Activated CD8-positive, alpha-beta memory T cell treated with anti-CD3 and anti-CD28 coated beads, Interleukin-2, amount 50 U/mL, for 48 hours (primary cell): ENCODE measurements at places on chromosomes 6 and 20.
A peak's percentile ranks its signal among the peaks of the same experiment; 100 is the strongest.

- DNase-seq = no peak
Observed at GRCh38 chr20:23126281-23127061, 40.3 kb upstream of the CD93 start.

- peak; percentile 96 for DNase-seq
Observed at GRCh38 chr20:45373353-45374100, 4.6 kb downstream of the TP53TG5 start.

GRCh38 chr6:42571611-42572342 lies 7.9 kb downstream of the UBR2 start:
- no peak for DNase-seq

DNA sequence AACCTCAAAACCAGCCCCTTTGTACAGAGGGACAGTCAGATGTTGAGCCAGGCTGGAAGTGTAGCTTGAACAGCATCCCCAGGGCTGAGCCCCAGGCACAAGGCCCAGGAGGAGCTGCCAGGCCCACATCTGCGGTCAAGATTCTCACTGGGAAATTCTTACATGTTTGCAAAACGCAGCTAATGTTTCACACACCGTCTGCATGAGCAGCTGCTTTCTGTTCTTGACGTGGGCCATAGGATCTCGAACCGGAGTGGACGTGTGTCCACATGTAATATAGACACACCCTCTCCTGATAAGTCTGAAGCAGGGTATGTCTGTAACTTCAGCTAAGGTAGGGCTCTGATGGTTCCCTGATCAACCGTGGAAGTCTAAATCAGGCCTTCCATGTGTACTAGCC lies 41.3 kb upstream of the TRAF3IP2 start:
- no peak for DNase-seq

GRCh38 chr20:63276956-63277355 lies 4.3 kb downstream of the ARFGAP1 start:
- no peak for DNase-seq

DNA sequence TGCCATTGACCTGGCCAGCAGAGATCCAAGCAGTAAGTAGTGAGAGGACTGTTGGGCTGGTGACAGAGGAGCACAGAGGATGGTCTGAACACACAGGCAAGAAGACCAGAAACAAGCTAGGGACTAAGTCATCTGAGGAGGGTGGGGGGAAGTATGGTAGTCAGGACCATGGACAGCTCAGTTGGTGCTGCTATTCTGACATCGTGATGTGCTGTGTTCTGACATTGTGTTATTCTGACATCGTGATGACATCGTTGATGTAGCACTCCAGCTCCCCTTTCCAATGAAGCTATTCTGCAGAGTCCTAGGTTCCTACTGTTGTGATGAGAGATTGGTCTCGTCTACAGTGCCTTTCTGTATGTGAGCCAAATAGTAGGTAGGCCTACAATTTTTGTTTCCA lies 28.7 kb downstream of the CFAP206 start:
- peak; percentile 54 for DNase-seq

DNA sequence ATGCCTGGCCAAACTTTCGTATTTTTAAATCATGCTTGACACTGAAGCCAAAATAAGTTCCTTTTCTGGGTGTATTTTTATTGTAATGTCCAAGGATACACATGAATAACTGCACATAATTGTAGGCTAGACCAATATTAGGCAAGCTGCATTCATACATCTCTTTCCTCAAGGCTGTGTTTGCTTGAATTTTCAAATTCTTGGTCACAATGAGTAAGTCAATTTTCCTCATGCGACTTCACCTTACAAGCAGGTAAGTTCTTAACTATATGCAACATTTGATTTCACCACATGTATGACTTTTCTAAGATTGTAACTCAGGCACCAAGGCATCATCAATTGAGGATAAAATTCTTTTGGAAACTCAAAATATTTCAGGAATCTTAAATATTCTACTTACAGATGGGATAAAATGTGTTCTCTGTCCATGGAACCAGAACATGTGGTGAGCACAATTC lies 112.4 kb upstream of the ZNF217 start:
- no peak for DNase-seq

DNA sequence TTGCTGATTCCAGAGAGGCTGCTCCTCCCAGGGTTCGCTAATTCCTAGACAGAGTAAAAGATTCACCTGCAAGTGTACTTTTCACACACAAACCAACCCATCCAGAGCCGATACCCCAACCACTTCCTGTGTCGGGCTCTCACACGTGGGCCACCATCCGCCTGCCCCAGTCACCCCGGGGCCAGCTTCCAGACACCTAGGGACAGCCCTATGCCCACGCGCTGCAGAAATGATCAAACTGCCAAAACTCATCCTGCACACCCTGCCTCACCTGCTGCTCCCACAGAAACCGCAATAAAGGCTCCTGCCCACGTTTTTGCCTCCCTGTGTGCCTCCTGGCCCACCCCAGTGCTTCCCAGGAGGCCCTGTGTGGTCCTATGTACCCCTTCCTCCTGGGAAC lies 59.5 kb downstream of the PSMG4 start:
- DNase-seq = peak; percentile 67

DNA sequence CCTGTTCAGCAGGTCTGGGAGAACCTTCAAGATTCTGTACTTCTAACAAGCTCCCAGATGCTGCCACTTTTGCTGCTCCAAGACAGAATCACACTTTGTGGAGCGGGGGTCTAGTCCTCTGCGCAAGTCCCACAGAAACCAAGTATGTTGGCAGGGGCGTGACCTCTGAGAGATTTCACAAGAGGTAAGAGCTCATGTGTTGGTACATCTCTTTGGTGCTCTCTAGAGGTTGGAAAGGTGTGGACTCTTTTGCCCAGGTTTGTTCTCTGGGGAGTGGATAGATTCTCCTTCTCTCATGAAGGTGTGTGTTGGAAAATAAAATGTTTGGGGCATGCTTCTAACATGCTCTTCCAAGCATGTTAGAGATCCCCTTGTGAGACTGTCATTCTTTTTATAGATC lies 340.9 kb upstream of the IRAK1BP1 start:
- DNase-seq = no peak

- no peak for DNase-seq
Observed at GRCh38 chr6:49733680-49734079, 10.5 kb downstream of the CRISP3 start.

- no peak for DNase-seq
Observed at GRCh38 chr6:45681860-45682511, 304.3 kb upstream of the SUPT3H start.

GRCh38 chr6:150490586-150490985 lies 109.1 kb upstream of the PLEKHG1 start:
- DNase-seq = no peak

- no peak for DNase-seq
Observed at GRCh38 chr6:169545982-169546381, 155.8 kb downstream of the WDR27 start.

DNA sequence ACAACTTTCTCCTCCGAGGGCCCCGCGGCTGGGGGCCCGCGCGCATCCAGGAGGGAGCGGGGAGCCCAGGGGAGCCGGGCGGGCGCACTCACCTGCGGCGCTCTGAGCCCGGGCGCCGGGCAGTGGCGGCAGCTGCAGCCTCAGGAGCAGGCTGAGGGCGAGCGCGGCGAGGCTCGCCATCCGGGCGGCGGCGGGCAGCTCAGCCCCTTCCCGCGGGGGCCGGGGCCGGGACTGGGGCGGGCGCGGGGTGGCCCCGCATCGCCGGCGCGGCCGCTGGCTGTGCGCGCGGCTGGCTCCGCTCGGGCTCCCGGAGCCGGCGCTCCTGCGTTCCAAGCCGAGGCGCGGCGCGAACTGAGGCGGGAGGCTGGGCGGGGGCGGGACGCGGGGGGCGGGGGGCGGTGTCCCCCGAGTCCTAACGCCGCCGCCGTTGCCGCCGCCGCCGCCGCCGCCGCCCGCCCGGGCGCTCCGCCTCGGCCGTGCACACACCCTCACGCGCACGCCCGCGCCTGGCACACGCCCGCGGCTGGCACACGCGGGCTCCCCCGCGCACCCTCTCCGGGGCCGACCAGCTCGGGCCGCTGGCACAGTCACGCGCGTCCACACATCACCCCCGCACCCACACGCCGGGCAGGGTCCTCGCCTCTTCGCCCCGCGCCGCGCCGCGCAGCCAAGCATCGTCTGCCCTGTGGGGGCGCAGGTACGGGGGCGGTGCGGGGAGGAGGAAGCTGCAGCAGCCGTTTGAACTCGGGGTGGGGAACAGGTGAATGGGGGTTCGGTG lies at the start of gene PTPRT:
PTPRT (minus strand) TSS at position 353 of the 778 bp plus-strand sequence; CDS start at position 180, 173 bp downstream.
- no peak for DNase-seq

GRCh38 chr20:1171461-1172093 lies 13.2 kb downstream of the TMEM74B start:
- peak; percentile 62 for DNase-seq

DNA sequence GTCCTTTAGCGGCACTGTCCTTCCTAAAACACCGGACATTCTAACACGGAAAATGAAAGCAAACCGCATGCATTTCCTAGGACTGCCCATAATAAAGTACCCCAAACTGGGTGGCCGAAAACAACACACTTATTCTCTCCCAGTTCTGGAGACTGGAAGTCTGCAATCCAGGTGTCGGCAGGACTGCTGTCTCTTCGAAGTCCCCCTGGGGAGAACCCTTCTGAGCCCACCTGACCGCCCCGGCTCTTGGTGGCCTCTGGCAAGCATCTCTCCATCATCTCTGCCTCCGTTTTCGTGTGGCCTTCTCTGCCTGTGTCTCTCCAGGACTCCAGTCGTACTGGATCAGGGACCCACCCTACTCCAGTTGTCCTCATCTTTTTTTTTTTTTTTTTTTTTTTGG lies 55.4 kb downstream of the SYNJ2 start:
- no peak for DNase-seq

GRCh38 chr20:18742841-18743240 lies 70.7 kb upstream of the SCP2D1 start:
- no peak for DNase-seq

DNA sequence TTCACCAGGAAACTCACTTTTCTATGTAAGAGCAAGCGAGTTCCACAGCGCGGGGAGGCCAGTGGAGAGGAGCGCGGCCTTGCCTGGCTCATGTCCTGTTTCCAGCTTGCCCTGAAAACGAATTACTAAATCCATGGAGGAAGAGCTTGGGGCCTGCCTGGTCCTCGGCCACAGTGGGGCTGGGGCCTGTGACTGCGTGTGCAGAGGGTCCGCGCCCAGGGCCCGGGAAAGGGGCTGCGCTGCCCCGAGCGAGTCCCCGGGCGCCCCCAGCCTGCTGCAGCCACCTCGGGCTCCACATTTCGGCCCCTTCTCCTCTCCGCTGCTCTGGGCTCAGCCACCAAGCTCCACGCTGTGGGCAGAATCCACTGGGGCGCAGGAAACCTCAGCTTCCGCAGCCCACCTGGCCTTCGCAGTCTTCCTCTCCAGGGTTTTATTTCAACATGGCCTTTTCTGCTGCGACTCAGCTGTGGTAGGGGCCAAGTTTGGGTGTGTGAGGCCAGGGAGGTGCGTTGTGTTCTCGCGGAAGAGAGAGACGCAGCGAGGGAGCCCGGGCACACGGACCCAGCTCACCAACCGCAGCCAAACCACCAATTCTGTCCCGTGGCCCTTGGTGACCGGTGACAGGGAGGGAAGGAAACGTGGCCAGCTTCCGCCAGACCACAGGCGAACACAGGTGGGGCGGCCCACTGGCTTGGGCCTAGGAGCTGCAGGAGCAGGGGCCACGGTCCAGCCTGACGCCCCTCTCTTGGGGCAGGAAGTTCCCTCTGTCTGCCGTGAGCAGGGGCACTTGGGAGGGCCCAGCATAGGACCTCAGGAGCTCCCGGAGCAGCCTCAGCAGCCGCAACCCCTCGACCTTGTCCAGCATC lies 211.4 kb downstream of the ERMARD start:
- DNase-seq = peak; percentile 46

GRCh38 chr6:140897804-140898573 lies 1234.7 kb upstream of the GJE1 start:
- DNase-seq = no peak

- no peak for DNase-seq
Observed at GRCh38 chr20:4155953-4156352, 140.6 kb upstream of the RNF24 start.

DNA sequence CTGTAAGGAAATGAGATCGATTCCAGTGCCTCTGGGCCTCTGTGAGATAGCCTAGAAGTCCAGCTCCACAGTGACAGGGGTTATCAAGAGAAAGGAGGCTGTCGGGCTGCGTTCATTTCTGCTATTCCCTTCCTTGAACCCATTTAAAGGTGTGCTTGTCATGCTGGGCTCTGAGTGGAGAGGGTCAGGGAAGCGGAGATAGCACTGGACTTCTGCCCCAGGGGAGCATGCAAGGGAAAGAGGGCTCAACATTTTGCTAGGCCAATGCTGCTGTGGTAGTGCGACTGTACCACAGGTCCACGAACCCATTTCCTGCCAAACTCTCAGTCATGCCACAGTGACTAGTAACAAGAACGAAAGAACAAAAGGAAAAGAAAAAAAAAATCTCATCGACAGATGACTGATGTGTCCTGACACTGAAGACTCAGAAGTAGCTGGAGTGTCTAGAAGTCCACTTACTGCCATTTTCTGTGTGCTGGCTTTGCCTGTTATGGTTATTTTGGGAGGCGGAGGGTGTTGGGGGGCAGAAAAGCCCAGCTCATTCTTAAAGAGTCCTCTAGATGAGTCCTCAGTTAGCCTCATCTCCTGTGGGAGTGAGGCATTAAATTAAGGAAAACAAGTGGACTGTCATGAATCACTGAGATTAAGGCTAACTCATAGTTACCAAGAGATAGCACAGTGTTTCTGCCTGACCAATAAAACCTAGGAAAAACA lies 8.1 kb downstream of the NEDD9 start:
- DNase-seq = peak; percentile 64

DNA sequence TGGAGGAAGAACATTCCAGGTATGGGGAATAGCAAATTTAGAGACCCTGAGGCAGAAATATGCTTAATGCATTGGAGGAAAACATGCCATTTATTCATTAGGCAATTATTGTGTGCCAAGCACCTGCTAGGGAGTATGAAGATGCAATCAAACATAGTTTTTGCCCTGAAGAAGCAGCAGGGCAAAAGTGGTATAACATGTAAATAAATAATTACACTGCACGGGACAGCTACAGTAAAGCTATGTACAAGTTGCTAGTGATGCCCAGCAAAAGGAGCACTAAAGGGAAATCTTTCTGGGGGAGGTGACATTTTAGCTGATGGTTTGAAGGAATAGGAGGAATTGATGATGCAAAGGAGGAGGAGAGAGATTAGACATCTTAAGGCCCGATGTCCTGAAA lies 624 bp upstream of the TJAP1 start:
- DNase-seq = no peak

DNA sequence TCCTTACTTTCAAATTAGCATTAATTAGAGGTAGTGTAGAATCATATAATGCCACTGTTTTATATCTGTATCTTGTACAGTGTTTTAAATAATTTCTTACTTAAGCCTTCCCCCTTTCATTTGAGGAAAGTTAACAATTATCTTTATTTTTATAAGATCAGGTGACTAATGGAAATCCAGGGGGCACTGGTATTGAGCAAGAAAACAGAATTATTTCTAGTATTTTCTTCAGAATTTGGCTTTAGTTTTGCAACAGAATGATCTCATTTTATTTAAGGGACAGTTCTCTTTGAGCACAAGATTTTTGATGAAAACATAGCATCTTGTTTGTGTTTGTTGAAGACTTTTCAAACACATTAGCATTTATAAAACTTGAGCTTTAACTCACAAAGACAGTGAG lies 55.9 kb downstream of the RNF217 start:
- no peak for DNase-seq

GRCh38 chr6:88477413-88477812 lies 311.3 kb upstream of the CNR1 start:
- no peak for DNase-seq

- no peak for DNase-seq
Observed at GRCh38 chr20:1491281-1491840, at the start of gene SIRPB2. TSS of gene SIRPB2 (minus strand) at chr20:1491420. CDS start at chr20:1491359, 61 bp downstream.
